ENCODE measurements at places on chromosomes 12 and 14.

DNA sequence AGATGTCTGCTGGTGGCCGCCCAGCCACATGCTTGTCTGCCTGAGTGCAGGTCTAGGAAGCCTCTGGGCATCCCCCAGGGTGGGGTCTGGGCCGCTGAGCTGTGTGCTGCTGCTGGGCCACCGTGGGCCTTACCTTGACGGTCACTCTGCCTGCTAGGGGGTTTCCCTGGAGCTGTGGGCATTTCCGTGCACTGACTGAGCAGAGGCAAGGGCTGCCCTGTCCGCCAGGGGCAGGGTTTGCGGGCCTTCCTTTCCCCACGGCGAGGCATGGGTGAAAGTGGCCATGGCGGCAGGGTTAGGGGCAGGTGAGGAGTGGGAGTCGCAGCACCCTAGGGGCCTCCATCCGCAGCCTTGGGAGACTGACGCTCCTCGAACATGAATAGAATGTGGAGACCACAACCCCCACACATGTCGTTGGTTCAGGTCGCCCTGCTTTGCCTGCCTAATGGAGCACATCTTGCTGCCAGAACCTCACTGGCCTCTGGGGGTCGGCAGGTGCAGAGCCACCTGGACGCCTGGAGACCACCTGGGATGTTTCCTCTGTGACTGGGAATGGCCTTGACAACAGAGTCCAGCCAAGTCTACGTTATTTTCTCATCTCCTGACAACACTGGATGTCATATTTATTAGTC is 2.5 kb downstream of the ZBTB42 start:
- DNase-seq = no peak

GRCh38 chr12:4114986-4115385 is 158.6 kb upstream of the CCND2 start:
- DNase-seq = no peak

- no peak for DNase-seq
These were observed 7.1 kb downstream of the RNASE7 start for GRCh38 chr14:21049271-21049673.

- DNase-seq = no peak
These were observed 221.3 kb upstream of the RTL1 start for GRCh38 chr14:101124815-101125214.

DNA sequence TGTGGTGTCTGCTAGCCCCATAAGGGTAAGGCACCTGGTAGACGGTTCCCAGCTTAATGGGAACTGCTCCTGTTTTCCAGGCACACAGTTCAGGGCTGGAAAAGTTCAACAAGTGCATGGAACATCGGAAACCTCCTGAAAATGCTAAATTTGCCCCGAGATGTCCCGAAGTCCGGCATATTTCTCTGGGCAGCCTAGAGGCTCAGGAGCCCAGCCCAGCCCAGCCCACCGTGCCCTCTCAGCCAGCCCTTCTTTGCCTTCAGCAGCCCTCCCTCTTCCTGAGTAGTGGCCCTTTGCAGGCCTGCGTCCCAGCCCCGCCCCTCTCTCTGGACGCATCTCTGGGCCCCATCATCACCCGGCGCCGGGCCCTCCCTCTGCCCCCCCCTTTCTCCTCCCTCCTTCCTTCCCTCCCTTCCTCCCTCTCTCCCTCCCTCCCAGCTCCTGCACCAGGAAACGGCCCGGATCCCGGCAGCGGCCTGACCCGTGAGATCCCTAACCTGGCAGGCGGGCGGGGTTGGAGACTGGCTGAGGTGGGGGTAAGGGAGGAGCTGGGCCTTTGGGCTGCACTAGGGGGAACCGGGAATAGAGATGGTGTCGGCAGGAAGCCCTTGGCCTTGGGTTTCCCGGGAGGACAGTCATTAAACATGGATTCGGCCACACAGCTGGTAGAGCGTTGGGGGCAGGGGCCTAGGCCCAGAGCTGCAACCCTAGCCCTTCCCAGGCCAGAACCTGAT is at the start of gene BCL2L2:
BCL2L2 (plus strand) TSS at position 422 of the 734 bp plus-strand sequence. CDS start 935 bp downstream, outside the sequence.
- DNase-seq = peak; percentile 88

- peak; percentile 60 for DNase-seq
These were observed 730 bp downstream of the CLSTN3 start for GRCh38 chr12:7130701-7131501.

- no peak for DNase-seq
These were observed 33.1 kb upstream of the SLCO1B3 start for GRCh38 chr12:20777420-20777819.

DNA sequence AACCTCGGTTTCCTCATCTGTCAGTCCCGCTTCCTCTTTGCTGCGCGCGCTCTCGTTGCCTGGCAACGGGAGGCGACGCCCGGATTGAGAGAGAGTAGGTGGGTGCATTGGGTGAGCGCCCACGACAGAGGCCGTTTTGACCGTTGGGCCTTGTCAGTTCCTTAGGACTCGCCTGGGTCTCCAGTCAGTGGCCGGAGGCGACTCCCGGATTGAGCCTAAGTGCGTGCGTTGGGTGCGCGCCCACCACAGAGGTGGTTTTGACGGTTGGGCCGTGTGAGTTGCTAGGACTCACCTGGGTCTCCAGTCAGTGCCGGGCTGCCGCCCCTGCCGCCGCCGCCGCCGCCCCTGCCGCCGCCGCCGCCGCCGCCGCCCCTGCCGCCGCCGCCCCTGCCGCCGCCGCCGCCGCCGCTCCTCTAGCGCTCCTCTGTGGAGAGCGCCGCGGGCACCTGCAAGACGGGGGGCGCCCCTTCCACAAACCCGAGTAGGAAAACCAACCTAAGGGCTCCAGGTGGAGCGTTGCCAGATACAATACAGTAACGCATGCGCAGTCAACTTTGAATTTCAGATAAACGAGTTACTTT is 37.2 kb downstream of the APOBEC1 start:
- DNase-seq = no peak

- peak; percentile 99 for DNase-seq
These were observed 27.7 kb upstream of the JDP2 start for GRCh38 chr14:75399843-75400775.

DNA sequence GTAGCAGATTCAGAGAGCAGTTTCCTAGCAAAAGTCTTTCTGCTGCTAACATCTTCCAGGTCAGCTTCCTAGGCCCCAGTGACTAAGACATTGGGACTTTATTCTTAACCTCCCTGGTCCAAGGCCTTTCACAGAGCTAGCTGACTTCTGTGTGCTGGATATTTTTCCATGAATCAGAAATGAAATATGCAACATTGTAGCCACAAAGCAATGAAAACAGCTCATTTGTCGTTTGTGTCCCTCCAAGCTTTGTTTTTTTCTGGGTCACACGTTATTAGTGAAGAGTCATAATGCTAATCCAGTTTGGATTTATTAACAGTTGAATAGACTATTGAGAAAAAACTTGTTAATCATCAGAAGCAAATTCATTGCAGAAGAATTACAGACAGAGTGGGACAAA is 82.4 kb downstream of the ARF6 start:
- DNase-seq = no peak

- DNase-seq = no peak
These were observed 70.3 kb upstream of the RFLNA start for GRCh38 chr12:124224535-124225110.

- DNase-seq = no peak
These were observed 54.1 kb upstream of the PLBD1 start for GRCh38 chr12:14621826-14622225.

GRCh38 chr12:23884909-23885308 is 64.6 kb downstream of the SOX5 start:
- no peak for DNase-seq

GRCh38 chr14:20624495-20625070 is 16.9 kb downstream of the OR6S1 start:
- DNase-seq = no peak

DNA sequence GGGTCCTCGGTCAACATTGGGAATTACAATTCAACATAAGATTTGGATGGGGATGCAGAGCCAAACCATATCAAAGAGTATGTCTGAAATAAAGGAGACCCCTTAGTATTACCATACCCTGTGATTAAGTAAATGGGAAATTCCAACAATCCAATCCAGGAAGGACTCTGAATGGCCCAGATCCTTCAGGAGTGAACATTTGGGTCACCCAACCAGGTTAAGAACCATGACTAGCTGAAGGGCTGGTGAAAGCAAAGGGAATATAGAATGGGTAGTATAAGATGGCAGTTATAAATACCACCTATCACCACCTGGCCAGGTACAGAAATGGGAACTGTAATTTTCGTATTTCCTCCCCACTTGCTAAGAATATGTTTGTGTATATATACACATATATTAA is 114.4 kb upstream of the CCDC196 start:
- DNase-seq = no peak

- no peak for DNase-seq
These were observed 545.6 kb downstream of the SNAPC1 start for GRCh38 chr14:62307844-62308243.

GRCh38 chr14:63752449-63753169 is 24.7 kb upstream of the SGPP1 start:
- no peak for DNase-seq
